HCT116 (cell line): ENCODE measurements at places on chromosomes 11 and 22.

- no peak for DNase-seq
These were observed 72.8 kb downstream of the SFI1 start for GRCh38 chr22:31569126-31569525.

GRCh38 chr22:30492144-30492543 lies 13.4 kb downstream of the SEC14L4 start:
- DNase-seq = no peak

DNA sequence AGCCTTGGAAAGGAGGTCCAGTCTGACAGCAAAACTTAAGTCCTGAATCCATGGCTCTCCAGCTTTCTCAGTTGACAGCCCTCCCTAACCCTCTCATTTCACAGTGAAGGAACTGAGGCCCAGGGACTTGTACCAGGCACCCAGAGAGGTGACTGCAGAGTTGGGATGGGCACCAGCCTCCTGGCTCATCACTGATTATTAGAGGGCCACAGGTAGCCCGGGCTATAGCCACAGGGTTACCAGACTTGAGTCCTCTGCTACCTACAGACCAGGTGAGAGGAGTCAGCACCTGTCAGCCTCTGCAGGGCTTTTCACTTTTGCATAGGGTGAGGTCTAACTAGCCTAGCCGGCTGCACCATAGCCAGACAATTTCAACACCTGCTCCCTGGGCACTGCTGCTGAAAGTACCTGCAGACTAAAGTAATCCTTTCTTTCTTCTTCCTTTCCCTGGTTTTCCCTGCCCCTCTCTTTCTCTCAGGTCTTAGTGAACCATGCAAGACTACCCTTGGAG lies 37.6 kb downstream of the SYT13 start:
- no peak for DNase-seq

DNA sequence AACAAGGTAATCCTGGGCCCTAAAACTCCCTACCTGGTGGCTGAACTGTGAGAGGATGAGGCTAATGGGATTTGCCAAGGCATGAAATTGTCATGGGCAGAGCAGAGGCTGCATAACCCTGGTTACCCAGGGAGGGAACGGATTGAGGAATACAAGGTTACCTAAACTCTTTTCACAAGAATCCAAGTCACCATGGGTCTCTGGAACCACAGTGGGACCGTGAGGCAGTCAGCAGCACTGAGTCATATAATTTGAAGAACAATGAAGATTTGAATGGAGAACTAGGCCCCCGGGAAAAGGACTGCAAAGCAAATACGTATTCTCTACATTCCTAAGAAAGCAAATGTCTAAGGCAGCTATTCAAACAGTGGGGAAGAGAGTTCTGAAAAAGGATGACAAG lies 19.8 kb downstream of the CAT start:
- DNase-seq = no peak

DNA sequence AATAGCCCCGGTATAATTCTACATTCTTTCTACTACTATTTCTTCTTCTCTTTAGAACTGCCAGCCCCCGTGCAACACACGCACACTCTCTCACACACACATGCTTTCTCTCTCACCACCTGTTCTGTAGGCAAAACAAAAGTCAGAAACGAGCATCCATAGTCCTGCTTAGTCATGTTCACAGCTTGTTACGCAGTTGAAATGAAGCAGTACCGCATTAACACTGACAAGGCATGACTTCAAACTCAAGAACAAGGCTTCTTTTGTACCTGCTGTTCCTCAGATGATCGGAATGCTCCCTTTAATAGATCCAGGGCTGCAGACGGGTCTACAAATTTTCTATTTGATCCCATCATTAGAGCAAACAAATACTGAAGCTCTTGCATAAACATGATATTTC lies 42.2 kb downstream of the USP28 start:
- DNase-seq = no peak

- peak; percentile 59 for DNase-seq
These were observed 6.9 kb upstream of the GAL start for GRCh38 chr11:68677432-68677831.

- no peak for DNase-seq
These were observed 286.7 kb downstream of the MN1 start for GRCh38 chr22:27514601-27515523.

- DNase-seq = no peak
These were observed 39.7 kb downstream of the CALCA start for GRCh38 chr11:14932447-14932846.

- no peak for DNase-seq
These were observed 101.7 kb upstream of the CSNK2A3 start for GRCh38 chr11:11454671-11455223.

DNA sequence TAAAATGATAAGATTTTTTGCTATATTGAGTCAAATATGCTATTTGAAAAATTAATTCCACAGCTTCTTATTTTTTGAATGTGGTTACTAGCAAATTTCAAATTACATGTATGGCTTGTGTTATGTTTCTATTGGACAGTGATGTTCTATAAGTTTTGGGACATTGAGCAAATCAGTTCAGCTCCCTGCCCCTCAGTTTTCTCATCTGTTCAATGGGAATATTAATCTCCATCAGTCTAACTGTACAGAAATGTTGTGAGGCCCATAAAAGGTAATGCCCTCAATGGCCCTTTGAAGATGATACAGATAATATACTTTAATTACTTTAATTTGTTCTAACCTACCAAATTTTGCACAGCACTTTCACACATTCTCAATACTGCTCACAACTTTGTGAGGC lies 15.2 kb downstream of the WT1 start:
- no peak for DNase-seq

DNA sequence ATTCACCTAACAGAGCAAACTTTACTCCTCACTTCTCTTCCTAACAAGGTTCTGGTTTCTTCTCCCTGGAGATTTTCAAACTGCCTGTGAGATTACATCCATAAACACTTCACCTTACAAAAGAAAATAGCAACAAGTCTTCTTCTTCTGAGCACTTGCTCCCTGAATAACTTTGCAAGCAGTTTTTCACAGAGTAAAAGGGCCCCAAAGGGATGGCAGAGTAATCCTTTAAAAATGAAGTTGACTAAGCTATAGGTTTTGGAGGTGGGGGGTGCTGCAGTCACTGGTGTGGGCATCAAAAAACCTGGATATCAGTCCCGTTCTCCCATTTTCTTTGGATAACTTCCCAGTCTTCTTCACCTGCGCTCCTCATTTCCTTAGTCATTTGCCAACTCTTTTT lies 484.9 kb downstream of the MIAT start:
- no peak for DNase-seq

- no peak for DNase-seq
These were observed 452.6 kb downstream of the LUZP2 start for GRCh38 chr11:24949406-24949805.
